ENCODE measurements at places on chromosomes 12 and 14. TPM values are rescaled to one million over a fixed set of nuclear protein-coding genes. Genes with fewer than 3 reads are reported as not detected.

- no peak for DNase-seq
Observed at GRCh38 chr12:6334359-6334758, 7.5 kb downstream of the TNFRSF1A start.

- peak; percentile 88 for DNase-seq
Observed at GRCh38 chr12:58425481-58426392, 484.4 kb downstream of the ATP23 start.

DNA sequence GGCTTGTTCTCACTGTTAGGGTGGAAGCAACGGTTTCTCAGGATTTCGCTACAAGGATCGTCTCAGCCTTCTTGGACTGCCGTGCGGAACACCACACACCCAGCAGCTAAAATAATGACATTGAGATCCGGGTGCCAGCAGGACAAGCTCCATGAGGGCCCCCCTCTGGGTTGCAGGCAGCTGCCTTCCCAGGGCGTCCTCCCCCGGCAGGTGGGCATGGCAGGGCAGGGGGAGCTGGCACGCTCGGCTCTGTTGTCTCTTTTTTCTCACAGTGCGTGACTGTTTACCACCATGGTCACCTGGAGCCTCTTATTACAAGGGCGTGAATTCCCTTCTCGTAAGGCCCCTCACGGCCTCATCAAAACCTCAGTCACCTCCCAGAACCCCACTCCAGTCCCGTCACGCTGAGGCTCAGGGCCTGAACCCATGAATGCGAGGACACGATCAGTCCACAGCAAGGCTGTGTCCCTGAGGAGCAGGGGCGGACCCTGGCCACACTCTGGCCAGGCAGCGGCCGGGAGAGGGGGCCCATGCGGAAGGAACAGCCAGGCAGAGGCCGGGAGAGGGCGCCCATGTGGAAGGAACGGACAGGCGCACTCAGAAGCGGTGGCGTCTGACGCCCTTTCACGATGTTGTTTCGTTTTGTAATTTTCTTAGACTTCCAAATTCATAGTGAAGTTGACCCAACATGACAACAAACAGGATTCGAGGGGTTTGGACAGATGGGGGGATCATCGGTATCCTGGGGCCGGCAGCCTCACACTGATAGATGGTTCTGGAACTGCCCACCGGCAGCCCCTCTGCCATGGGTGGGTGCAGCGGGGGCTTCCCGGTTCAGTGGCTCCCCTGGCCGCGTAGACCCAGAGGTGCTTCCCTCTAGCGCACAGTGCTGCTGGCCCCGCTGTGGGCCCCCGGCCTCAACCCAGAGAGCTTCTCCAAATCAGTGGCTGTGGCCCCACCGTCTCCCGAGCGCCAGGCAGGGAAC is 10.0 kb downstream of the LRCOL1 start:
- peak; percentile 96 for DNase-seq

GRCh38 chr14:34250959-34251358 is 211.1 kb downstream of the SPTSSA start:
- DNase-seq = no peak

- no peak for DNase-seq
Observed at GRCh38 chr12:71299541-71300376, 139.8 kb upstream of the LGR5 start.

- no peak for DNase-seq
Observed at GRCh38 chr14:47466916-47467315, 208.5 kb downstream of the MDGA2 start.

DNA sequence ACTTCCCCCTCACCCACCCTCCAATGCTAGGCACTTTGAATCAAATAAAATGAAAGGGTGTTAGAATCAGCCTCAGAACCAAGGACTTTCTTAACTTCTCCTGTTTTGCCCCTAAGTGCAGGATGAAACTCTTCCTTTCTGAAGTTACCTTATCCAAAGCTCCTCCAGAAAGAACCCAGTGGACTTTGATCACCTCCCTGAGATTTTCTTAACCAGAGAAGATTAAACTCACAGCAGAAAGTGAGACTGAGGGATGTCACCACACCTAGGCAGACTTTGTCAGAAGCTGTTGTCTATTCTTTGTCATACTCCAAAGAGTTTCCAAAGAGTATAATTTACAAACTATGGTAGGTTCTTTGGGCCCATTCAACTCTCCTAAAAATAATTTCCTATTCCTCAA is 14.2 kb upstream of the RNASE3 start:
- no peak for DNase-seq

- DNase-seq = no peak
Observed at GRCh38 chr12:107461222-107461975, 224.2 kb upstream of the PWP1 start.

DNA sequence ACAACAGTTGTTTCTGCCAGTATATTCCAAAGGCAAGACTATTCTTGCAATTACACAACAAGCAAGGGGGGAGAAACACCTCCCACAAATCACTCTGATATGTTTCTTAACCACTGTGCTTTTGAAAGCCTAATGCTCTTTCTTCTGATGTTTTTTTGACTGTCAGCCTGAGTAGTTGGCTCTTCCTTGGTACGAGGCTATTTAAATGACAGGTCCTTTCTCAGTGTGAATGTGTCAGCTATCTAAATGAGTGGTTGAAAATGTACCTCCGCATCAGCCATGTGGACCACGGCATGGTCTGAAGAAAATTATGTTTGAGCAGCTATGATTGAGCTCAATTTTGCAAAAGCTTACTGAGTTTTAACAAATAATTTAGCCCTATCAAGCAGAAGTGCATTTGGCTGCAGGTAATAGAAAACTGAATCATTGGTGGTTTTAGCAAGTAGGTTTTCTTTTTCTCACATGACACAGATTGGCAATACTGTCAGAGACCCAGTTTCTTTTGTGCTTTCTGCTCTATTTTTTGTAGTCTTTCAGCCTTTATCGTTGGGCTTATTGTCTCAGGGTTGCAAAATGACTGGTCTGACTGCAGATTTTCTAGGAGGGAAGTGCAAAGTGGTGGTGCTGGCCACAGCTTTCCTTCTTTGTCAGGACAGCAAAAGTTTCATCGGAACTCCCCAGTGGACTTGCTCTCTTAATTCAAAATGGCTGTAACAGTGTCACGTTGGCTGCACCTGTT is 162.8 kb downstream of the RGS6 start:
- DNase-seq = no peak

DNA sequence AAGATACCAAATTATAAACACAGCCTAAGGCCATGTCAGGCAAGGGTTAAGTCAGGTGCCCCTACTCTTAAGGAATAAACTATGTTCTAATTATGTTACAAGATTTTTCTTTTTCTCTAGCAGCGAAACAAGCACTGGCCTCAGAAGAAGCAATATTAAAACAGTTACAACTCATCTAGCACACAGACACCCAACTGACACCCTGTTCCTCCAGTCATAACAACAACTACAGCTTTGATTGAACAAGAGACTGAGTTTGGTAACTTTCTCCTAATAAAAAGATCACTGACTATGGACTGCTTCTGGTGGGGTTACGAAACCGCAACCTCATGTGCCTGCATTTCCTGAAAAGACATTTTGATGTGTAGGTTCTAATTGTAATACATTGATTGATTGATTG is 3.3 kb upstream of the DAO start:
- DNase-seq = no peak

- DNase-seq = no peak
Observed at GRCh38 chr14:53683229-53683628, 273.4 kb downstream of the BMP4 start.

Gene TAOK3
- 39.9 TPM for total RNA-seq

Gene LMNTD1
- total RNA-seq = 53.2 TPM
